ENCODE measurements at places on chromosomes 12 and 14. TPM values are rescaled to one million over a fixed set of nuclear protein-coding genes. Genes with fewer than 3 reads are reported as not detected.

Gene DHRS2
- not detected for total RNA-seq

Gene SETD3
- 88.6 TPM for total RNA-seq

Gene CD163L1
- total RNA-seq = 2.6 TPM

Gene NPAS3
- 1.1 TPM for total RNA-seq

Gene ACOT6
- total RNA-seq = not detected

Gene AICDA
- total RNA-seq = not detected

All from psoas muscle (tissue), 8 donors.